ENCODE measurements at places on chromosomes 1 and 21.

DNA sequence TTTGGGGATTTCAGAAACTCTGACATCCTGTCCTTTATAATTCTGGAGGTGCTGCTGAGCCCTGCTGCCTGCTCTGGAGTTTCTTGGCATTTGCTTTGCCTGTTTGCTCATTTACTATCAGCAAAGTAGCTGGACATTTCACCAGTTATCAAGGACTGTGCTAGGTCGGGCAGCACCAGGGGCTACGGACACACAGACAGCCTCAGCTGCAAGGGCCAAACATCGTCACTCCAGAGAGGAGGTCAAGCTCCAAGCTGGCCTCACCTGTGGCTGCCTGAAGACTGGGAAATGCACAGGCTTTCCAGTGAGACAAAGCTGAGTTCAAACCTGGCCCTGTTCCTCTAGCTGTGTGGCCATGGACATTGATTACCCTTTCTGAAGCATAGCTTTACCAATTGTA is 143.7 kb downstream of the LRIG2 start:
- DNase-seq, result no peak

DNA sequence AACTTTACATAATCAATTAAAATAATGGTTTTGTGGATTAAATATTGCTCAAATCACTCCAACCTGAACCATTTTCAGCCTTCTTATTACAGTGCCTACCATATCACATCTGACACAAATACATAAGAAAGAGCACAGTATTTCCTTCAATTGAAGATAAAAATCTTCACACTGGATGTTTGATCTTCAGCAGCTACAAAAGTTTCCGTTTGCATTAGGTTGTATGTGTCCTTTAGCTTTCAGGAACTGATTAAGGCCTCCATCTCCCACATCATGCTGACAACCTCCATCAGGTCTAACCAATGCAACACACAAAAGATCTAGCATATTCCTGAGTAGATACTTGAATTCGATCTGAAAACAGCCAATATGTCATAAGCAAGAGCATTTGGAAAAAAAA is 195.1 kb upstream of the NR5A2 start:
- no peak for DNase-seq

- DNase-seq, result no peak
Measured at GRCh38 chr1:167708940-167709389, 12.8 kb upstream of the MPZL1 start.

DNA sequence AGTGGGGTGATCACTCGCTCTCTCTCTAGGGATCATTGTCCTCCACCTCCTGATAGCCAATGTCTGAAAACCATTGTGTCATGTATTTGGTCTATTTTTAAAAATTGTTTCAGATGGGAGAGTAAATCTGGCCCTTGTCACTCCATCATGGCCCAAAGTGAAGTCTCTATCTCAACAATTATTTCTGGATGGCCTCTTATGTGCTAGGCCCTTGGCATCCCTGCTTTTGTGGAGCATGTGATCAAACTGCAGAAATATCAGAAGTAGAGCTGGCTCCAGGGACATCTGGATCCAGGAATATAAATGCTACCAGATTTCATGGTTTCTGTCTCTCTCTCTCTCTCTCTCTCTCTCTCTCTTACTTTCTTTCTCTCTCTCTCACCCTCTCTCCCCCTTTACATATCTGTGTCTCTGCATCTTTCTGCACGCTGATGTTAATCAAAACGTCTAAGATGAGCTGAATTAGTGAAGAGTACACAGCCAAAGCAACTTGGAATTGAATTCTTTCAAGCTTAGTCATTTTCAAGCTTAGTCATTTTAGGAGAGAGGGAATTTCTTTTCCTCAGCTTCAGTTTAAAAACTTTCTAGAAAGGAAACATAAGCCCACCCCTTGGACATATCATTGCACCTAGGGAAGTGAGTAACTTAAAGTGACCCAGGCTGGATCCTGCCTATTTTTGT is 47.4 kb upstream of the DOCK7 start:
- no peak for DNase-seq

- no peak for DNase-seq
Measured at GRCh38 chr1:154220970-154221277, 169 bp downstream of the UBAP2L start.

DNA sequence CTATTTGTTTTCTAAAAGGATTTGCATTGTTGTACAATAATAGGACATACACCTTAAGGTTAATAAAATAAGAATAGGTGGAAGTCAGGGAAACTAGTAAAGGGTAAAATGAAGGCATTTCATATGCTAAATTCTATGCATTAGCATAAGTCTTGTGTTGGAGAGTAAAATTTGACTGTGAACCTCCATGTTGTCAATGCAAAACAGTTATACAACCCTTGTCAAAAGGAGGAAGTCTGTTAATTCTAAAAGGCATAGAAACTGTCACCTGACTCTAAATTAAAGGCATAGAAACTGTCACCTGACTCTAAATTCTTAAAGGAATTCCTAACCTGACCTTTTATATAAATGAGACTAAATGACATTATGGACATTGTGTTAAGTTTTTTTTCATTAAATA is 291.8 kb downstream of the OLFM3 start:
- no peak for DNase-seq

DNA sequence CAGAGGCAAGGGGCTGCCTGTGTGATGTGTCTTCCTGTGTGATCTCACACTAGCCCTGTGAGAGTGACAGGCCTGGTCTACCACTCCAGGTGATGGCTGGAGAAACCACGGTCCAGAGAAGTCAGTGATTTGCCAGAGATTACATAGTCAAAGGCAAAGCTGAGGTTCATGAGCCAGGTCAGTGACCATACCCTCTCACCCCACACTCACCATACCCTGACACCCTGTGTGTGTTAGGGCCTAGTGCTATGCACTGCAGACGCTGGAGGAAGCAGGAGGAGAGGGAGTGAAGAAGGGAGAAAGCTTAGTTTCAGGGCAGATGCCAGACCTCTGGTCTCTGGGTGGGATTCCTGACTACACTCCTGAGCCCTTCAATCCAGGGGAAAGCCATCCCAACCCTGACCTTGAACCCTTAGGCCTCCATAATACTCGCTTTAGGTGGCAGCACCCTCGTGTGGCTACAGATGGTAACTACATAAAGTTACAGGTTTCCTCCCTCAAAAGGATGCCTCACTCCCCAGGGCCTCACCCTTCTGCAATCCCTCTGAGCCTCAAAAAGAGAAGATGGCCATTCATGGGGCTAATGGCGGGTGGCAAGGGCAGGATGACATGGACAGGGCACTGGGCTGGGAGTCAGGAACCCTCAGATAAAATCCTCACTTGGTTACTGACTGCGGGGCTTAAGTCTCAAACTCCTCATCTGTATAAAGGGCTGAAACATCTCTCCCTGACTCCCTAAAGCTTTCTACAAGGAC is 20.8 kb upstream of the SDC3 start:
- DNase-seq, result peak; percentile 42

DNA sequence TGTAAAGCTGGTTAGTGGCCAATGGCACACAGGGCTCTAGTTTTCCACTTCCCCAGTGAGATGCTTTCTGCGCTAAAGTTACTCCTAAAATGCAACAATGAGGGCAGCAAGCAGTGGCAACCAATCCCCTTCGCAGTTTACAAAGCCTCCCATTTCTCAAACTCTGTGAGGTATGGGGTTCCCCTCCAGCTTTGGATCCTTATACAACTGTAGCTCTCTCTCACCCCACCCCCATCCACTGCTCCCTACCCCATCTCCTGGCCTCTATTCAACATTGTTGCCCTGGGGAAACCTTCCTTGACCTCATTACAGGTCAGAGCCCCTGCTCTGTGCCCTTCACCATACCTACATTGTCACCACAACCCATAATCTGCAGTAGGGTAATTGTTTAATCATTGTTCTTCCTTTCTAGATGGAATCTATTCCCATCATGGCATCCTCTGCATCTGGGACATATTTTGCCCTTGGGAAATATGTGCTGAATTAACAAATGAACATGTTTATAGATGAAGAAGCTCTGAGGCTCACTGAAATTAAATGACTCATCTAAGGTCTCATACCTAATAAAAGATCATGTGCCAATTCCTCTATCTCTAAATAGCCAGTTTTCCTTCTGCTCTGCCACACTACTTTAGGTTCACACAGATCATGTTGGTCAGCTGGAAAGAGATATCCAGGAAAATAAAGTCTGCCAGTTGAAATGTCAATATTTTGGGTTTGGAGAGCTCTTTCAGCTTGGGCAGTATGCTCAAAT is 12.6 kb downstream of the KIAA0040 start:
- no peak for DNase-seq

DNA sequence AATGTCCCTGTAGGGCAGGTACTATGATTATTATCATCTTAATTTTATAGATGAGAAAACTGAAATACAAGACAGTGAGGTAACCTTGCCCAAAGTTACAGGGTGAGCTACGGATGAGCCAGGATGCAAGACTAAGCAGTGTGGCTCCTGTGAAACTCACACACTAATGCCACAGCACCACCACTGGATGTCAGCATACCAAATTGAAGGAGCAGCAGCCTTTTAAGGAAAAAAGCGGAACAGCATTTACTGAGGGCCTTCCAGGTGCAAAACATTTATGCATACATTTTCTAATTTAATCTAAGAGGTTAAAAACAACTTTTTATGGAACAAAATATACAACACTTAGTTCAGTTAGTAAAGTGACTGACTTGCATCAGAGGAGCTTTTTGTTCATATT is 41.7 kb downstream of the SEC16B start:
- no peak for DNase-seq

DNA sequence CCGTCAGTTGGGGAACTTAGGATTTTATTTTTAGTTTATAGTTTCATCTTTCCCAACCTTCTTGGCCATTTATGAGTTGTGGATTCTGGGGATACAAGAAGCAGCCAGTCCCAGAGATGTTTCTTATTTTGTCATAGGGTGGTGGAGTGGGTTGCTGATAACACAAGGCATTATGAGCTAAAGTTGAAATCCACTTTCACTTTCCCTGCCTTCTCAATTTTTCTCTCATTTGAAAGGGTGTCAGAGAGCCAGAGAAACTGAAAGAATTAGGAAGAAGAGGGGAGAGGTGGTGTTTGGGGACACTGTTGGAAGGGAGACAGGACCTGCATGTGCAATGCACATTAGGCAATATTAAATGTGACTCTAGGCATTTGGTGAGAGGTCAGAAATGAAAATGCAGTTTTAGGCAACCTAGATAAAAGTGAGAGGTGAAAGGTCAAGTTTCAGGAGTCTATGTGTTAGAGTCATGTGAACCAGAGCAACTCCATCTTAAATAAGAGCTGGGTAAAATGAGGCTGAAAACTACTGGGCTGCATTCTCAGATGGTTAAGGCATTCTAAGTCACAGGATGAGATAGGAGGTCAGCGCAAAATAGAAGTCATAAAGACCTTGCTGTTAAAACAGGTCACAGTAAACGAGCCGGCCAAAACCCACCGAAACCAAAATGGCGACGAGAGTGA is 71.1 kb upstream of the F3 start:
- no peak for DNase-seq

DNA sequence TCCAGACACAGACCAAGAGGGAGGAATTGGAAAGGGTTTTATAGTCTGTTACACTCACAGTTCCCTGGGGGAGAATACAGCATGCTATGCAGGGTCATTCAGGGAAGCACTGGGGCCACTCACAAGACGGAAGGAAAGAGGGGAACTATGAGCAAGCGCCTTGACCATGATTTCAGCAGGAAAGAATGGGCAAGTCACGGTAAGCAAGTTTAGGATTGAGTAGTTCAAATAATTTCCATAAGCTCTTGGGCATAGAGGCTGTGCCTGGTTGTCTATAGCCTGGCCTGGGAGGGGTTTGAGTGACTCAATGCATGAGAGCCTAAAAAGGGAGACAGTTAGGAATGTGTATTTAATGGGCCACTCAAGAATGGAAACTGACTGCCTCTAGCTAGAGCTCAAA is 176.7 kb downstream of the TTLL7 start:
- DNase-seq, result no peak

- DNase-seq, result peak; percentile 88
Measured at GRCh38 chr1:154627257-154628120, 19.5 kb upstream of the ADAR start.

DNA sequence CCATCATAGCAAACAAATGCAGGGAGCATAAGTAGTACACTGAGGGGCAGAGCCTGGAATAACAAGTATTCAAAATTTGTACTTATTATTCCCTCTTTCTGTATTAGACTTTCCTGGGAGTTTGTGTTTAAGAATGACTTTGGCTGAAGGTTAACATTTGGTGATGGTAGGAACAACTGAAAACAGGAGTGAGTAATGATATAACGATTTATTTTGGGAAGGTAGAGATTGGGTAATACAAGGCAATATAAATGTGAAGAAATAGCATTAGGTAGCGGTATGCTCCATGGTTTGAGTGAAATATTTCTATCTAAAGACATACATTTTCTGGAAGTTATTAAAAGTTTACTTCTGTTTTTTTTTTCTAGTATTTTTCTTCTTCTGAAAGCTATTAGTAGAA is 18.5 kb upstream of the C1orf21 start:
- no peak for DNase-seq

GRCh38 chr1:210129759-210130158 is 102.8 kb upstream of the SERTAD4 start:
- DNase-seq, result no peak

DNA sequence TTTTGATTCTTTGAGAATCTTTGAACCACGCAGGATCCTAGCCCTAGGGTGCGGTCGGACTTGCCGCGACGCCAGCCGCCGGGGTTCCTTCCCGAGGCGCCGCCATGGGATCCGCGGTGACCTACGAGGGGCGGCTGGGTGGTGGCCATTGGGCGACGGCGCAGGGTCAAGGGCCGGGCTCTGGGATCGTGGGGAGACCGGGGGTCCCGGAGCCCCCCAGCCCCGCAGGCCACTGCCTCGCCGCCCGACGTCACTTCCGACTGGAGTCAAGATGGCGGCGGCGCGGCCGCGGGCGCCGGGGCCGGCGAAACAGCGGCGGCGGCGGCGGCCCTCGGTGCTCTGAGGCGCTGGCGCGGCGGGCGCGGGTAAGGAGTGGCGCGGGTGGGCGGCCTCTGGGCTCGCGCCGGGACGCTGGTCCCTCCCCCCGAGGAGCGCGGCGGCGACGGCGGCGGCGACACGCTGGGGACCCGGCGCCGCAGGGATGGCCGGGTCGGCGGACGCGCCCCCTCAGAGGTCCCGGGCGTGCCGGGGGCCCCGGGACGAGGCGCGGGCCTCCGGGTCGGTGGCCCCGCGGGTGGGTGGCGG is at the start of gene PRDM2:
PRDM2 (plus strand) TSS at position 253 of the 585 bp plus-strand sequence. CDS start 15,418 bp downstream, outside the sequence.
- peak; percentile 56 for DNase-seq

DNA sequence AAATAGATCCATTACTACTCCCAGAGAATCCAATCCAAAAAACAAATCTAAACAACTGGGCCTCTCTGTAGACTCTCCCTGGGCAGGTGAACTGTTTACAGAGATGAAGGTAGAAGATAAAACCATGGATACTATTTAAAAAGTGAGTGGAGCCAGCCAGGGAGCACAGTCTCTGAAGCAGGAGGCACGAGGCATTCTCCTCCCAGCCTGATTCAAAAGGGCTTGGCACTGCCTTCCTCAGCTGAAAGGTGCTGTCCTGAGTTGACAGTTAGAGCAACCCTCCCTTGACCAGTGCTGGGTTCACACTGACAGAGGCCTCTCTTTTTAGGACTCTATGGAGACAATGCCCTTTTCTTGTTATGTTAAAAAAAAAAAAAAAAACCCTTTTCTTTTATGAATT is 36.8 kb downstream of the HENMT1 start:
- no peak for DNase-seq

- DNase-seq, result no peak
Measured at GRCh38 chr21:34227386-34227852, 136.4 kb upstream of the KCNE2 start.

Data from NCI-H1105 treated with DMSO at 0.1 percent for 48 hours (cell line).